ENCODE measurements at places on chromosomes 13 and 19. TPM values are rescaled to one million over a fixed set of nuclear protein-coding genes. Genes with fewer than 3 reads are reported as not detected.

The BORCS8 gene
- total RNA-seq = 25.3 TPM

DNA sequence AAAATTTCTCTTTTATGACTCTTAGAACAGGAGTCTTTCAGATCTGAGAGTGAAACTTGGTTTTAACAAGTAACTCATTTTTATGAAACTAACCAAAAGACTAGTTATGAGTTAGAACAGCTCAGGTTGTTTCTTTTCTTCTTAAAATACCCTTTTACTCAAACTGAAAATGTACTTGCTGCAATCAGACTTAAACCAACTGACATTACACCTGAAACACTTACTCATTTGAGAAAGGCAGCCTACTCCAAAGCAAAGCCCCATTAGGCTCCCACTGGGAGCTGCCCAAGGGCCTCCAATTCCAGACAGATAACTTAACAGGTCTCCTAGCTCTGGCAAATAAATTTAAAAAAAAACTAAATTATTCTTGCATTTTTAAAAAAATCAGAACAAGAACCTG lies 3.6 kb downstream of the FOXO1 start:
- DNase-seq = peak; percentile 58

DNA sequence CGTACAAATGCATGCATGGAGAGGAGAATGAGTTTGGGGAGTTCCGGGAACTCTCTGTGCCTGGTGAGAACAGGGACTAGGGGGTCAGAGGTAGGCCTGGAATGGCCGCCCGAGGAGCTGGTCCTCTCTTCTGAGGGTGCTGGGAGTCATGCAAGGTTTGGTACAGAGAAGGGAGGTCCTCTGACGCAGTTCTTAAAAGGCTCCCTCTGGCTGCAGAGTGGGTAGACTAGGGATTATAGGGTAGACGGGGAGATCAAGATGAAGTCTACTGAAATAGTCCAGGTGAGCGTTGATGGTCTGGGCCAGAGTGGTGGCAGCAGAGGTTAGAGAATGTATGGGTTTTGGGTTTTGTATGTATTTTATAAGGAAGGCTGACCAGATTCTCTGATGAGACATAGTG lies 796 bp downstream of the ZNF304 start:
- no peak for DNase-seq

The PGLYRP1 gene
- total RNA-seq = not detected

DNA sequence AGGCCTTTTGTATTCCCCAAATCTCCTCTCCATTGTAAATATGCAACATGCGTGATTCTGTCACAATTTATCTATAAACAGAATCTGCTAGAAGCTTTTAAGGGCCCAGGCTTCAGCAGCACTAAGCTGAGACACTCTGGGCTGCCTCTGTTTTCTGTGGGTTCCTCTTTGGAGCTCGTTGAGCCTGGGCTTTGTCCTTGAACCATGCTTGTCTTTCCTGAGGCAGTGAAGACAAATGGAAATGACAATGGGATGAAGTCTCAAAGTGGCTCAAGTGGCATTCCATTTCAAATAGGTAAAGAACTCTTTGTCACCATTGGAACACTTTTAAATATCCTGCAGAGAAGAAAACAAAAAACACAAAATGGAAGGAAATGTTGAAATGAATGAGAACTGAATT lies 40.3 kb downstream of the RASL11A start:
- no peak for DNase-seq

The PSG2 gene
- not detected for total RNA-seq

Measured in activated CD4-positive, alpha-beta T cell treated with anti-CD3 and anti-CD28 coated beads for 36 hours (primary cell).